NCI-H1105 treated with DMSO at 0.1 percent for 48 hours (cell line): ENCODE measurements at places on chromosomes 4 and X.

GRCh38 chr4:122639181-122639580, 18.3 kb upstream of the IL21 start:
- DNase-seq: no peak

- no peak for DNase-seq
Observed at GRCh38 chrX:39016556-39016955, 215.3 kb downstream of the MID1IP1 start.

DNA sequence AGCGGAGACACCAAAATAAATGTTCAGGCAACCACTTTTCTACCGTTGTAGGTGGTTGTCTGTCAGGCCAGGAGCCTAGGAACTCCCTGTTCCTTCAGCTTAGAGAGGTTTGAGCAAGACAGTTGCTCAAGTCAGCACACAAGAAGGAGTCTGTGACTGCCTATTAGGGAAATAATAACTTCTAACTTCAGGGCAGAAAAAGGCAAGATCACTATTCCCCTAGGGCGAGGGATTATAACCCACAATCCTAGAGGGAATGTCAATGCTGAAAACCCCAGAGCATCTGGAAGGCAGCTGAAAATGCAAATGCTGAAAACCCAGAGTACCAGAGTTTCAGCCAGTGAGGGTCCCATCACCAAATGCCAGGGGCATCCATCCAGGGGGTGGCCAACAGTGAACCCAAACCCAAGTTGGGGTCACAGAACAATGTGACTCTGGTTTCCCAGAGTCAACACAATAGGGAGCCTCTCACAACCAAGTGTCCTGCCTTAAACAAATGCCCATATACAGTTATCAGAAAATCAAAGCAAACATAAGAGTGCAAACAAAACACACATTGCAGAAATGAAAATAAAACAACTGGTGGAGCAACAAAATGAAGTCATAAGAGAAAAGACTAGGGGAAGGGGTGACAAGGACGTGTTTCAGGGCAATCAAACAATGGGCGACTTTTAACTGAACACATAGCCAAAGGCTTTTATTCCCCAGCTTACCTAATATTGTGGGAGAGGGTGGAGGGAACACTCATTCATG, 27.6 kb downstream of the MORF4L2 start:
- DNase-seq: no peak

DNA sequence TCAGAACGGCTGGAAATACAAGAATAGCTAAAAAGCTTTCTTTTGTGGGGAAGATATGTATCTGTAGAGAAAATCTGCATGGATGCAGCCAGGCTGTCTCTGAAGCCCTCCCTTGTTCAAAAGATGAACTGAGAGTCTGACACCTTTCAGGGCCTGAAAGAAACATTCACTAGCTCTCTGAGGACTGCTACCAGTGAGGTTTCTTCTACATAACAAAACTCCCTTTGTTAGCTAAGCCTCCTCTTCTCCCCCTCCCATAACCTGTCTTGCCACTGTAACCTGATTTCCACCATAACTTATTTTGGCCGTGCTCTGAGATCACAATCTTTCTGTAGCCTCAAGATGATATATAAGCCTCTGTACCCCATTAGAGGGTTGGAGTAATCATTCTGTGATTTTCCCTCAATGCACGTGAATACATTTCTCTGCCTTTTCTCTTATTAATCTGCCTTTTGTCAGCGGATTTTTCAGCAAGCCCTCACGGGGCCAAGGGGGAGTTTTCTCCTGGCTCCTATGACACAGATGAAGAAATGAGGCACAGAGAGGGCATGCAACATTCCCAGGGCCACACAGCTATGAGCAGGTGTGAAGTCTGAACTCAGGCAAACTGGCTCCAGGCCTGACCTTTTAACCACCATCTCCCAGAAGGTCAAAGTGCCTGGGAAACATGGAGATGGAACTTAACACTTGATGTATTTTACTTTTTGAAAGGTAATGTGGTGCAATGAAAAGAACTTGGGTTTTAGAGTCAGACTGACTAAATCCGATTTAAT, 161.6 kb upstream of the PRDX4 start:
- DNase-seq: no peak

GRCh38 chr4:117284736-117285135, 199.4 kb upstream of the TRAM1L1 start:
- DNase-seq: no peak

DNA sequence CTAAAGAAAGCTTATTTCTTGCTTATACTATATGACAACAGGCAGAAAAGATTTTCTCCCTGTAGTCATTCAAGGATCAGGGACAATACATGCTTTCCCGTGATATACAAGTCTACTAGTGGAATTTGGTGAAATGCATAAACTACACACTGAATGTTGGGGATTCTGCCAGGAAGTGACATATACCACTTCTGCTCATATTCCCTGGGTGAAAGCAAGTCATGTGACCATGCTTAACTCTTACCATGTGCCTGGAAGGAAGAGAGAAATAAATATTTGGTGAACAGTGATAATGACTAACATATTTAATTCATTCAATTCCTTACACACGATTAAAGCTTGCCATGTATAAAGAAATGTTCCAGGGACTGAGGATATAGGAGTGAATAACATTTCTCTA, 534.6 kb downstream of the PPARGC1A start:
- no peak for DNase-seq

- peak; percentile 40 for DNase-seq
Observed at GRCh38 chrX:23554304-23554703, 113.0 kb upstream of the PRDX4 start.

DNA sequence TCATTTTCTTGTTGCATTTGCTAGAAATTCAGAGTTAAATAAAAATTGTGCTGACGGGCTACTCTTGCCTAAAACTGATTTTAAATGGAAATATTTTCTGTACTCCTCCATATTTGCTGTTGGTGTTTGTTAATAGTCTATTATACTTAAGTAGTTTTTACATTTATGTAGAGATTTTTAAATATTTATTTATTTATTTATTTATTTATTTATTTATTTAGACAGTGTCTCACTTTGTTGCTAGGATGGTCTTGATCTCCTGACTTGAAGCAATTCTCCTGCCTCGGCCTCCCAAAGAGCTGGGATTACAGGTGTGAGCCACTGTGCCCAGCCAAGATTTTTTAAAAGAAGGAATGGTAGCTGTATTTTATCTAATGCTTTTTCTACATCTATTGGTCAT, 68.1 kb downstream of the TMEM164 start:
- no peak for DNase-seq

GRCh38 chr4:164095313-164096110, 601.0 kb downstream of the TMA16 start:
- DNase-seq: no peak

DNA sequence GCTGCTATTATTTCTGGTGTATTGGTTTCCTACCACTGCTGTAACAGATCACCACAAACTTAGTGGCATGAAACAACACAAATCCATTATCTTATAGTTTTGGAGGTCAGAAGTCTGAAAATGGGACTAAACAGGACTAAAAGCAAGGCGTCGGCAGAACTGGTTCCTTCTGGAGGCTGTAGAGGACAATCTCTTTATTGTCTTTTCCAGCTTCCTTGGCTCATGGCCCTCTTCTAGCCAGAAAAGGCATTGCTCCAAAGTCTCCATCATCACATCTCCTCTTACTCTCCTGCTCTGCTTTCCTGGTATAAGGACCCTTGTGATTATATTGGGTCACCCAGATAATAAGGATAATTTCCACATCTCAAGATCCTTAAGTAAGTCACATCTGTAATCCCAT, 121.9 kb downstream of the CLCN4 start:
- DNase-seq: no peak

- no peak for DNase-seq
Observed at GRCh38 chrX:19747652-19748610, 139.5 kb downstream of the SH3KBP1 start.

GRCh38 chr4:19030048-19030447, 1008.5 kb upstream of the LCORL start:
- DNase-seq: no peak
